Hair follicle dermal papilla cell (primary cell): ENCODE measurements at places on chromosomes 2 and 18. TPM values are rescaled to one million over a fixed set of nuclear protein-coding genes. Genes with fewer than 3 reads are reported as not detected.

The CENPO gene
- total RNA-seq = 8.6 and 13.3 TPM in 2 replicates

The CHN1 gene
- total RNA-seq = 191 and 227 TPM in 2 replicates

The KCTD1 gene
- 14.0 and 14.1 TPM in 2 replicates for total RNA-seq

The C2orf42 gene
- total RNA-seq = 22.0 and 28.9 TPM in 2 replicates

The HOXD4 gene
- 8.0 and 10.5 TPM in 2 replicates for total RNA-seq

The PTGR3 gene
- 11.7 and 13.1 TPM in 2 replicates for total RNA-seq

The MGAT4A gene
- total RNA-seq = 0.16 and 0.24 TPM in 2 replicates

The CPS1 gene
- total RNA-seq = 21.4 and 25.3 TPM in 2 replicates

The VAMP5 gene
- total RNA-seq = 32.5 and 59.5 TPM in 2 replicates

The SPR gene
- 14.3 and 17.0 TPM in 2 replicates for total RNA-seq

The NHEJ1 gene
- 21.1 and 22.2 TPM in 2 replicates for total RNA-seq
